ENCODE measurements at places on chromosomes 3 and 15. TPM values are rescaled to one million over a fixed set of nuclear protein-coding genes. Genes with fewer than 3 reads are reported as not detected.
A peak's percentile ranks its signal among the peaks of the same experiment; 100 is the strongest.

- no peak overlapping the region for H3K4me3 ChIP-seq
- H3K27me3 ChIP-seq = no peaks in the 10 kb centered on the region
- H3K4me1 ChIP-seq = no peaks in the 10 kb centered on the region
These were observed 13.9 kb downstream of the PRR23E start for GRCh38 chr3:127206611-127207516.

- no peaks in the 10 kb centered on the region for H3K27me3 ChIP-seq
- H3K4me1 ChIP-seq = no peaks in the 10 kb centered on the region
- no peaks in the 10 kb centered on the region for H3K36me3 ChIP-seq
- H3K27ac ChIP-seq = no peak overlapping the region
- DNase-seq = no peak
These were observed 19.4 kb downstream of the RIOX2 start for GRCh38 chr3:97952872-97953271.

- H3K36me3 ChIP-seq = no peaks in the 10 kb centered on the region
- no peak overlapping the region for H3K27ac ChIP-seq
- no peak for DNase-seq
- no peaks in the 10 kb centered on the region for H3K27me3 ChIP-seq
- no peaks in the 10 kb centered on the region for H3K4me1 ChIP-seq
These were observed 12.7 kb downstream of the CSPG5 start for GRCh38 chr3:47565734-47566550.

DNA sequence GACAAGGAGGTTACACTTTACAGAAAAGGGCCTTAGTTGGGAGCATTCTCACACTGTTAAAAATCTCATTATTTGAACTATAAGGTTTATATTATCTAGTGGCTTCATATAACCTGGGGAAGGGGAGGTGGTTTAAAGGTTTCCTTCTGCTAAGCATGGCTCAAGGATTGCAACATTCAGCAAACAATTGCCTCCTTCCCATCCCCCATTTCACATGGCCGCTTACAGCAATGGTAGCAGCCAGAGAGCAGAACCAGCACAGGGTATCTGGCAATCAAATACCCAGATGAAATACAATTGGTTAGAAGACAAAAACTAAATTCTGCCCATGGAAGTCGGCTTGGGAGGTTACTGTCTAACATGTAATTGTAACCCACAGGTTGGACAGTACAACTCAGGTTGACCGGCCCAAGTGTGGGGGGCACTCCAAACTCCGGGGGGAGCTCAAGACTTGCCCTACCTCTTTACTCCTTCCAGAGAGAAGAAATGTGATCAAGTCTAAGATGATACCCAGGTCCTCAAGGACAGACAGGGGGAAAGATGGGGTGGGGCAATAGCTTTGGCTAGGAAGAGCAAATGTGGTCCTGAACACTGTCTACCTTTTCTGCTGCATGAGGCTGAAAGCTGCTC is 15.5 kb downstream of the ETV5 start:
- H3K27me3 ChIP-seq = no peaks in the 10 kb centered on the region
- H3K27ac ChIP-seq = no peak overlapping the region
- H3K4me1 ChIP-seq = peaks cover 19% of the 10 kb centered on the region

DNA sequence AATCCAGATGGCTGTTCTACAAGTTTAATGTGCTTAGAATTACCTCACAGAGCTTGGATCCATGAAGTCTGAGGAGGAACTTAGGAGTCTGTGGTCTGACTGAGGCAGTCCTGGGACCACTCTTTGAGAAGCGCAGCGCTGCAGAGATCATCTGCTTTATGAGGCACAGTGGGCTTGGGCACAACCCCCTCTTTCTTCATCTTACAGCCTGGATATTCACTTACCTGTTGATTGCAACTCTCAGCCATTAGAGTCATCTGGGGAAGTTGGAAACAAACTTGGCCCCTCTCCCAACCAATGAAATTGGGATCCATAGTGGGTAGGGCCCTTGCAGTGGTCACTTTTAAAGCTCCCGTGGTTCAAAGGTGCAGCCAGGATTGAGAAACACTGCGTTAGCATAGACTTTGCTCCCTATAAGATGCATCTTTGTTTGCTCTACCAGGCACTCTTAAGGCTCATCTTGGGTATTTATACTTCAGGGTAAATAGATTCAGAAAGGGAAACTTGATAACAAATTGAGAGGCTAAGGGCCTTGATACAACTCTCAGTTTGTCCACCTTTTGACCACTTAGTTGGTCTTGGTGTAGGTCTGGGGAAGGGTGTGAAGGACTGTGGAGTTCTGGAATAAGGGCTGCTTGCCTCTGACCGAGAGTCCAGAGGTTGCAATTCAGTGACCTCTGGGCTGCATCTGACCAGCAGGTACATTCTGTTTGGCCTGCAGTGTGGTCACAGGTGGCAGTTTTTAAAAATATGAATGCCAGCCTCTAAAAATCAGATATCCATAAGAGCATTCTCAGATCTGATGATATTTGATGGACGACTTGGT is 22.8 kb downstream of the FEM1B start:
- no peak for DNase-seq
- H3K27ac ChIP-seq = no peak overlapping the region
- H3K36me3 ChIP-seq = no peaks in the 10 kb centered on the region
- peaks cover 5% of the 10 kb centered on the region for H3K4me1 ChIP-seq

DNA sequence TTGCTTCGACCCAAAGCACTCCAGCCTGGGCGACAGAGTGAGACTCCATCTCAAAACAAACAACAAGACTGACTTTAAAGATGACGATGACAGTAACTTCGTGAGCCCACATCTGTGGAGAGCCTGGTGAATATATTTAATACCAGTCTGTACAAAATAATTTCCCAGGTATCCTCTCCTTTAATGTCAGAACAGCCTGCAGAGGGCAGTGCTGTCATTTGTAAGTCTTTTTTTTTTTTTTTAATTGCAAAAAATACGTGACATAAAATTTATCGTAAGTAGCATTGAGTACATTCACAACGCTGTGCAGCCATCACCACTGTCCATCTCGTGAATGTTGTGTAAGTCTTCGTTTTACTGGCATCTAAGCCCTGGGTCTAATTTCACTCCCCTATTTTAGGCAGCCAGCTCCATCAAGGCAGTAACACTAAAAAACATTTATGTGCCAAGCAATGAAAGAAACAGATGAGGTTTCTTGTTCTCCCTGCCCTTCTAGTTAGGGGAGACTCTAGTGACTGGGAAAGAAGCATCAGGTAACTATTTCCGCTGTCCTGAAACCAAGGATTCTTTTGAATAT is 1.4 kb downstream of the HTD2 start:
- H3K4me3 ChIP-seq = peak overlapping the region; percentile 68
- H3K36me3 ChIP-seq = no peaks in the 10 kb centered on the region
- H3K4me1 ChIP-seq = peaks cover 15% of the 10 kb centered on the region
- DNase-seq = peak; percentile 54
- peak overlapping the region; percentile 97 for H3K27ac ChIP-seq

GRCh38 chr15:45773149-45773548 is 138.3 kb downstream of the SQOR start:
- H3K36me3 ChIP-seq = no peaks in the 10 kb centered on the region
- no peak overlapping the region for H3K4me3 ChIP-seq
- no peaks in the 10 kb centered on the region for H3K4me1 ChIP-seq
- H3K27ac ChIP-seq = no peak overlapping the region
- DNase-seq = no peak
- no peaks in the 10 kb centered on the region for H3K27me3 ChIP-seq

- no peaks in the 10 kb centered on the region for H3K27me3 ChIP-seq
- H3K4me3 ChIP-seq = no peak overlapping the region
- DNase-seq = no peak
- H3K27ac ChIP-seq = no peak overlapping the region
- H3K4me1 ChIP-seq = no peaks in the 10 kb centered on the region
These were observed 409.0 kb downstream of the TUSC7 start for GRCh38 chr3:117118604-117119003.

DNA sequence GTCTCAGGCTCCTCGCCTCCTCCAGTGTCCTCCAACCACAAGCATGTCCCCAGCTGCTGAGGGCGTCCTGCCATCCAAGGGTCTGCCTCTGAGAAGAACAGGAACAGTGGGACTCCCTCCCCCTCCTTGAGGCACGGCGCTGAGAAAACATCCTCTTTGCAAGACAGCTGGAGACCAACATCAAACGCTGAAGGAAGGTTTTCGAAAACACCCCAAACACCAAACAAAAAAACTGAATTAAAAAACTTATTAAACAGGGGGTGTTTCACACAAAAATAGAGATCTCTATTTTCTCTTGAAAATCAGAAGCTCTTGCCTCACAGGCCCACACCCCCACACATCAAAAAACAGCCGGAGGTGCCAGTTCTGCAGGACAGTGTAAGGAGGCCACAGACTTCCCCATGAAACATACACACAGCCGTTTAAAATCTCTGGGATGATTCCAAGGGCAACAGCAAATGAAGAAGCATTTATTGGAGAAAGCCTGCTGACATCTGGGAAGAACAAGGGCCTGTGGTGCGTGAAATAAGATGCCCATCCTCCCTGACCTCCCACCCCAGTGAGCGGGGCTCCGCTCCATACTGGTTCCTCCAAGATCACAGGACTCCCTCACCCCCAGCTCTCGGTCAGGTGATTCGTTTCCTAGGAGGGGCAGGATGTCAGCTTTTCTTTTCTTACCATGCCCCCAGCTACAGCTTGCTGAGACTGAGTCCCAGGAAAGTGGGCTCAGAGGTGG is 71.3 kb downstream of the NUP210 start:
- no peak overlapping the region for H3K27ac ChIP-seq
- no peak for DNase-seq
- no peak overlapping the region for H3K4me3 ChIP-seq
- H3K27me3 ChIP-seq = no peaks in the 10 kb centered on the region
- H3K36me3 ChIP-seq = no peaks in the 10 kb centered on the region

- no peaks in the 10 kb centered on the region for H3K4me1 ChIP-seq
- no peaks in the 10 kb centered on the region for H3K27me3 ChIP-seq
- DNase-seq = no peak
These were observed 12.6 kb downstream of the CCR5 start for GRCh38 chr3:46383211-46383950.

DNA sequence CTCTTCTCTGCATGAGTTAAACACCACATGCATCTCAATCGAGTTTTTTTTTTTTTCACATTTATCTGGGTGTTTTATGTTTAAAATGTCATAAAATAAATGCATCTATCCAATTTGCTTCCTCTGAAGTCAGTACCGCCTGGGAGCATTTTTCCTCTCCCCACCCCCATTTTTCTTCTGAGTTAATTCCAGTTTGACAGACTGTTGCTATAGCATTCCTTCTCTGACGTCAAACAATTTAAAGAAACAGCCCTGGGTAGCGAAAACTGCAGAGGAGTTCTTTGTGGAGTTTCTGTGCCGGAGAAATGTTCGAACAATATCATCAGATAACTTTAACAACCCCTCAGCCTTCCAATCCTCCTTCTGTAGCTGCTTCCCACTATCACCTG is 900 bp upstream of the GNB4 start:
- H3K27me3 ChIP-seq = no peaks in the 10 kb centered on the region
- H3K4me1 ChIP-seq = peaks cover 11% of the 10 kb centered on the region
- no peak overlapping the region for H3K27ac ChIP-seq
- DNase-seq = no peak
- H3K4me3 ChIP-seq = peak overlapping the region; percentile 73
- H3K36me3 ChIP-seq = no peaks in the 10 kb centered on the region

- no peaks in the 10 kb centered on the region for H3K36me3 ChIP-seq
- no peaks in the 10 kb centered on the region for H3K27me3 ChIP-seq
- no peak overlapping the region for H3K4me3 ChIP-seq
- H3K27ac ChIP-seq = no peak overlapping the region
These were observed 39.7 kb upstream of the C15orf39 start for GRCh38 chr15:75161917-75162414.

DNA sequence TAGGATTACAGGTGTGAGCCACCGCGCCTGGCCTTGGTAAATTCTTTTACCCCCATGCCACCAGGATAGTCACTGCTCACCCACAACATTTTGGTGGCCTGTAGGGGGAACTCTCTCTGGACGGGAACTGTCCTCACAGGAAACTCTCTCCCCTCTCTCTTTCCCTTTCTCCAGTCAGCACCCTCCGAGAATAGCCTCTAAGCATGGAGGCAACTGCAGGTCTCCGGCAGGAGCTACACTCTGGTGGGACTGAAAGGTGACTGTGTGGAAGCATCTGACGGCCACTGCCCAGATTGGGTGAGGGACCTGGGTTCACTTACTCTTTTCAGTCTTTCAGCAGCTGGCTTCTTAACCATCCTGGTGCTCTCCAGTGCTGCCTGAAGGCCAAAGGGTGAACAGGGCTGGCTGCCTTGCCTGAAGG is 21.3 kb downstream of the TRANK1 start:
- no peaks in the 10 kb centered on the region for H3K27me3 ChIP-seq
- no peaks in the 10 kb centered on the region for H3K36me3 ChIP-seq

DNA sequence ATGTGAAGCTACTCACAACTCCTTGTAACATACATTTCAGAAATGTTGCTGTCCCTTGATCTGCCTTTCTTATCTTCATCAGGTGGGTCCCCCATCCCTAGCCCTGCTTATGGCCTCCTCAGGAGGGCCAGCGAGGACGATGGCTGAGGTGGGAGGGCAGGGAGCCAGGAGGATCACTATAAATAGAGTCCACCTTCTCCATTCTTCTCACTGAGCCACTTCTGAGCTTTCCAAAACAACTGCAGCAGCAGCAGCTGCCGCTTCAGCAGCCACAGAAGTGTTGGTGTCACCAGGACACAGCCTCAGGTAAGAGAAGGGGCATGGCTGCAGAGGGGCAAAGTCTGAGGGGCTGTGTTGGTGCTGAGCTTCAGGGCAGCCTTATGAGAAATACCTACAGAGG is 53.5 kb downstream of the ANAPC13 start:
- no peaks in the 10 kb centered on the region for H3K27me3 ChIP-seq
- H3K4me3 ChIP-seq = no peak overlapping the region
- no peaks in the 10 kb centered on the region for H3K36me3 ChIP-seq
- H3K4me1 ChIP-seq = no peaks in the 10 kb centered on the region

GRCh38 chr3:111714305-111714704 is 119.2 kb upstream of the ZBED2 start:
- no peak overlapping the region for H3K27ac ChIP-seq
- no peaks in the 10 kb centered on the region for H3K36me3 ChIP-seq
- DNase-seq = no peak
- no peaks in the 10 kb centered on the region for H3K27me3 ChIP-seq
- H3K4me1 ChIP-seq = no peaks in the 10 kb centered on the region

The POPDC2 gene
- total RNA-seq = 5.7 TPM

The MFGE8 gene
- total RNA-seq = 163 TPM

The CNTN4 gene
- 19.6 TPM for total RNA-seq

The UBAP1L gene
- total RNA-seq = 12.1 TPM

The SLCO2A1 gene
- 2.2 TPM for total RNA-seq

The KLHL25 gene
- total RNA-seq = 42.6 TPM

The CFAP91 gene
- total RNA-seq = 47.6 TPM

The CASR gene
- 1.4 TPM for total RNA-seq

The ZNF654 gene
- total RNA-seq = 17.0 TPM

The PLOD2 gene
- 13.4 TPM for total RNA-seq

The ERC2 gene
- total RNA-seq = 5.9 TPM

The HDC gene
- total RNA-seq = 1.6 TPM

The BOC gene
- 24.5 TPM for total RNA-seq

The SQOR gene
- 9.1 TPM for total RNA-seq

The EPHB1 gene
- 37.1 TPM for total RNA-seq

The ZNF80 gene
- 0.47 TPM for total RNA-seq

The ITIH4 gene
- total RNA-seq = 16.8 TPM

The CCDC54 gene
- 107 TPM for total RNA-seq

The GP9 gene
- total RNA-seq = 1.4 TPM

All from testis (tissue), 5 donors.